Psoas muscle (tissue), 8 donors: ENCODE measurements at places on chromosomes 3 and 15.

DNA sequence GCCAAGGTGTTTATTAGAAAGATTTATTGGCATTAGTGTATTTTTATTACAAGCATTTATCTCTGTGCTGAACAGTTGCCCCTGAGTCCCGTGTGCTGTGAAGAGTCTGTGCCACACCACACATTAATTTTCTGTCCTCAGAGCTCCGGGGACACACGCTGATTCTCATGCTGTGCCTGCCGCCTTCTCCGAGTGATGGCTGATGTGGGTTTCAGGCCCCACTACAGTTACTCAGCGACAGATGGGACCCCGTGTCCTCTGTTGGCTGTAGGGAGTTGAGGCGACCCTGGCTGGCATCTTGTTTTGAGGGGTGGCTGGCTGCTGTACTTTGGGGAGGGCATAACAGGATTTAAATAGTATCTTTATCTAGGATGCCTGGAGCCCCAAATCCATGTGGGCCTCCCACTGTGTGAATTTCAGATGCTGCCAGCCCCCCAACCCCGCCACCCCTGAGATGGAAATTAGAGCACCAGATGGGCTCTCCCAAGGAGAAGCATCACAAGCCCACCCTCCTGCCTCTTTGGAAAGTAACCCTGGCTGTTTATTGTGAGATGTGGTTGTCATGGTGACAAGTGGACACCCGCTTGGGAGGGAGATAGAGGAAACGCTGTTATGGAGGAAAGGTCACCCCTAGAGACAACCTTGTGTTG, 185.6 kb downstream of the APBA2 start:
- DNase-seq = no peak

DNA sequence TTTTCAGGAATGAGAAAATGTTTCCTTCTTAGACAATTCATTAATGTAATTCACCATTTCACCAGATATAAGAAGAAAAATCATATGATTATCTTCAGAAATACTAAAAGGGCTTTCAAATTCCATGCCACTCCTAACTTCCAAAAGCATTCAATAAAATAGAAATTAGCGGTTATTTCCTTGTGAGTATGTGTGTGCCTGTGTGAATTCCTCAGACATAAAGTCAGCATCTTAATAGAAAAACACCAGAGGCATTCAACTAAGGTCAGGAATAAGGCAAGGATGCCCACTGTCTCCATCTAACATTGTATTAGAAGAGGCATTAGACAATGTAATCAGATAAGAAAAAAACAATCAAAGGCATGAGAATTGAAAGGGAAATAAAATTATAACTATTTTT, 88.4 kb downstream of the PLCH1 start:
- DNase-seq = no peak

- DNase-seq = no peak
Observed at GRCh38 chr15:91679447-91679846, 174.1 kb upstream of the SLCO3A1 start.

DNA sequence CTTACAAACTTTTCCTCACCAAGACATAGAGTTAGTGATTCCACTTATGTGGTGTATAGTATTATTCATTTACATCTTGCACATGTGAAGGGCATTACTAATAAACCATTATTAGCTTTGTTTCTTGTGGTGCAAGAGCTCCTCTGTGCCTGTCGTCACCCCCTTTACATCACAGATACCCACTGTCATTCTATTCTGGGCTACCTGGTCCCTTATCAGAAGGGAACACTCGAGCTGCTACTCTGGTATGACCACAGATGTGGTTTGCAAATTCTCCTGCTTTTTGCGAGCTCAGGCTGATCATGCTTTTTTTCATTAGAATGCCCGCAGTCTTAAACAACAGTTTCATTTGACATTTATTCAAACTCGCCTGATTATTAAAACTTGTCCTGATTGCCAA, 13.9 kb upstream of the SENP2 start:
- no peak for DNase-seq

DNA sequence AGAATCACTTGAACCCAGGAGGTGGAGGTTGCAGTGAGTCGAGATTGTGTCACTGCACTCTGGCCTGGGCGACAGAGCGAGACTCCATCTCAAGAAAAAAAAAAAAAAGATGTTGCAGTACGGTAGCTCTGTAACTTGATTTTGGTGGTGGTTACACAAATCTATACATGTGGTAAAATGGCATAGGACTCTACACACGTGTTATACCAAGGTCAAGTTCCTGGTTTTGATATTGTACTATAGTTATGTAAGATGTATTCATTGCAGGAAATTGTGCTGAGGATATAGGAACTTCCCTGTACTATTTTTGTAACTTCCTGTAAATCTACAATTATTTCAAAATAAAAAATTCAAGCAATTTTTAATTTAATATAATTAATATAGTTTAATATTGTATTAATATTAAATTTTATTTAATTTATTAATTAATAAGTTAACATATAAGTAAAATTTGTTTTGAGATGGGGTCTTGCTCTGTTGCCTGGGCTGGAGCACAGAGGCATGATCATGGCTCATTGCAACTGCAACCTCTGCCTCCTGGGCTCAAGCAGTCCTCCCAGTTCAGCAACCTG, 9.9 kb downstream of the MYD88 start:
- DNase-seq = no peak

DNA sequence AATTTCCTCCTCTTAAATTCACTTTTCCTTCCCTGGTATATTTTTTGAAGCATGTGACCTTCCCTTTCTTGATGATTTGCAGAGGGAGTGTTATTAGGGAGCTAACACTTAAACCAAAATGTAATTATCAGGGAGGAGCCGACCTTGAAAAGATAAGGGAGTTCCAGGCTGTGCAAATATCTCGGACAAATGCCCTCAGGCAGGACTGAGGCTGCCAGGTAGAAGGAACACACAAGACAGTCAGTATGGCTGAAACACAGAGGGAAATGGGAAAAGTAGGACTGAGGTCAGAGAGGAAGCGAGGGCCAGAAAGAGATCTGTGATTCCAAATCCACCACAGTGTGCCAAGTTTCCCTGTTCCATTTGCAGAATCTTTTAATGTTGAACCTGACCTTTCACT, 221.0 kb downstream of the CNTN3 start:
- DNase-seq = no peak

DNA sequence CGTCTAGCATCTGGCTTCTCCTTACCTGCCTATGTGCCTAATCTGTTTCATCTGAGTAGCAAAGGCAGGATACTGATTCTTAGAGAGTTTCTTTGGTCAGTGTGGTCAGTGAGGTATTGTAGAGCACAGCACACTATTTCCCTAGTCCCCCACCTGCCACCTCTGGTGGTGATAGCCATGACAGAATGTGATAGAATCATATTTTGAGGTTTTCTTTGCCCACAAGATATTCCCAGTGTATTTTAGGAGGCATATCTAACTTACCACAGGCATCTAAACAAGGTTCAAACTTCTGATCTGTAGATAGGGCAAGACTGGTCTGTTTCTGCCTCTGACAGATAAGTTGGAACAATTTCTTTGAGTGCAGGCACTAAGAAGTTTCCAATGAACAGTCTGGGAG, 188.0 kb downstream of the SOX2 start:
- DNase-seq = no peak

DNA sequence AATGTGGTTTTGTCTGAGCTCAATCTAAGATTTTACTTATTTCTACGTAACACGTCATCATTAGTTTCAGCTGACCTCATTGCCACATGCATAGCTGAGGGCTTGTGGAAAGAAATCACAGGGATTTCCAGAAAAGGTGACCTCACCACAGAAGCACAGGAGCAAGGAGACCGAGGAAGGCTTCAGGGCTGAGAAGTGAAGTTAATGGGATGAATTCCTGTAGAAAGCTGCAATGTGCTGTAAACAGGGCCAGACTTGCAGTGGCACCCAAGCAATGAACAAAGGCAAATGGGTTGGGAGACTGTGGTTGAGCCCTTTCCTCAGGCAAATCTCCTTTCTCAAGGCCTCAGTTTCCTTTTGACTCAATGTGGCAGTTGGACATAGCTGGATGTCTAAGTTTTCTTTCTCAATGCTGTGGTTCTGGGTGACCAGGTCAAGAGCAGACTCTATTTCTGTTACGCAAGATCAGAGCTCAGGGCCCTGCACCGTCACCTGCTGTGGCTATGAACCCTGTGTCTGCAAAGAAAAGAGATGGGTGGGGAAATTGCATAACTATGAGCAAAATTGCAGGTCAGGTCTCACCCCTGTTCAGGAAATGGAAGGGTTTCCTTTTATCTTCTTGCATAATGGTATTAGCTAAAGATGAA, 252.2 kb upstream of the TBL1XR1 start:
- no peak for DNase-seq

GRCh38 chr3:196604548-196604947, 34.9 kb upstream of the NRROS start:
- DNase-seq = no peak

GRCh38 chr3:41026394-41027177, 172.7 kb upstream of the CTNNB1 start:
- peak; percentile 57 for DNase-seq

- no peak for DNase-seq
Observed at GRCh38 chr15:63023351-63023945, 19.1 kb upstream of the TPM1 start.

DNA sequence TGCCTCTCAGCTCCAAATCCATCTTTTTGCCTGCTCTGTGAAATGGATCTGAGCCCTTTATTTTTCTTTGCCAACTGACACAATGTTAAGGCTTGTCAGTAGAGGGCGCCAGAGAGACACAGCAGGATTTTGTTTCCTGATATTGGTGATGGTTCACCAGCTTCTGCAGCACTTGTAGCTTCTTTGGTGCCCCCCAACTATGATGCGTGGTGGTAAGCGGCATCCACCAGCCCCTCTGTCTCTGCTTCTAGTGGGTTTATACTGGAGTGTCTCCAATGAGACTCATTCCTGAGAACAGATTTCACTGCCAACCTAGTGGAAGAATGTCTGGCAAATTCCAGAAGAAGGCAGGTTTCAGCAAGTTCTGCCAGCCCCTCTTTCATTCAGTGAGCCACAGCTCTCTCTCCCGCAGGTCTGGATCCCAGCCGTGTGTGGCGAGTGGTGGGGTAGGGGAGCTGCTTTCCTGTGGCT, 471.9 kb upstream of the FRG2C start:
- DNase-seq = no peak

GRCh38 chr3:129460155-129460554, 20.1 kb downstream of the IFT122 start:
- DNase-seq = no peak

- no peak for DNase-seq
Observed at GRCh38 chr3:133862161-133862560, 33.5 kb downstream of the RAB6B start.

DNA sequence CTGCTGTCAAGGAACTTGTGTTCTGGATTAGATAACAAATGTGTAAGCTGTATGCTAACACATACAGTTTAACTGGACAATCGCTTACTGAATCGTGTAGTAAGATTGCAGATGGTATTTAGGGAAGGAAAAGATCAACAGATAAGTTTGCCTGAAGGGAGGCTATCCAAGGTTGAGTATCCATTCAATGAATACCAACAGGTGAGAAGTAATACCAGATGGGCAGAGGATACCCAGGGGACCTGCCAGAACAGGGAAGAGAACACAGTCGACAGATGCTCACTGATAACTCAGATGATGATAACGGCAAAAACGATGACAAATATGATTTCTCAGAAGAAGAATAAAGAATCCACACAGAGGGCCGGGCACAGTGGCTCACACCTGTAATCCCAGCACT, 3.2 kb upstream of the UACA start:
- DNase-seq = no peak

DNA sequence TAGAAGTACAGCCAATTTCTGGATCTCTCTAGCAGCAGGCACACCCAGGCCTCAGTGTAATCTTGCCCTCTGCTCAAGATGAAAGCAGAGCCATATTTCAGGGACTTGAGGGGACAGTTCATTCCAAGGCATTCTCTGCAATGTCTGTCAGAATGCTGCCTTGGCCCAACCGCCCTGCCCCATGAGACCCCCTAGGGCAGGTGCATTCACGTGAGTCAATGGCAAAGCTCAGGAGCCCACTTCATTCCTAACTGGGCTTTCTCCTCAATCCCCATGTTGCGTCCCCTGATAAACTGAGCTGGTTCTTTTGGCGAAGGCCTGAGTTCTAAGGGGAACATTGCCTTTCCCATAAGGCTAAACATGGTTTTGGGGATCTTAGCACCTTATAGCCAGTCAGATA, 9.5 kb downstream of the SNTN start:
- no peak for DNase-seq

GRCh38 chr3:60742606-60743145, 508.6 kb downstream of the FHIT start:
- DNase-seq = peak; percentile 60

- no peak for DNase-seq
Observed at GRCh38 chr15:99068186-99068585, 36.7 kb upstream of the SYNM start.

DNA sequence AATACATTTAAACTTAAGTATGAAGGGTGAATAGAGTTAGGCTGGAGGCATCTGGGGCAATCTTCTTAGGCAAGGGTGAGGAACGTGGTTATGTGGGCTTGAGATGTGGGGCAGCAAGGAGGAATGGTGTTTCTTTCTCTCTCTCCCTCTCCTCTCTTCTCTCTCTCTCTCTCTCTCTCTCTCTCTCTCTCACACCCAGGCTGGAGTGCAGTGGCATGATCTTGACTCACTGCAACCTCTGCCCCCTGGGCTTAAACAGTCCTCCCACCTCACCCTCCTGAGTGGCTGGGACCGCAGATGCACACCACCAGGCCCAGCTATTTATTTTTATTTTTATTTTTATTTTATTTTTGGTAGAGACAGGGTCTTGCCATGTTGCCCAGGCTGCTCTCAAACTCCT, 4.0 kb upstream of the MGA start:
- DNase-seq = no peak

DNA sequence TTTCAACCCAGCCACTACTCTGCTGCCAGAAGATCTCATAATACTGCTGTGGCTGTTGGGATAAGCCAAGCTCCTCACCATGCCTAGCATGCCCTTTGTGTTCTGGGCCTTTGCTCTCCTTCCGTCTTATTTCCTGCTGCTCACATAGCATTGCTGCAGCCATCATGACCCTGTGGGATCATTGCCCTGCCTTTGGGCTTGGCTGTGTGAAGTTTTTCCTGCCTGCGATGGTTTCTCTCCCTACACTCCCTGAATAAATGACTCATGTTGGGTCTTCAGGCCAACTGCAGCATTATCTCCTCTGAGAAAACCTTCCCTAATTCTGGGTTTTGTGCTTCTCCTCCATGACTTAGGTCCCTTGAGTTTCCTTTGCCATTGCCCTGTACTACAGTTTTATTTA, 20.8 kb upstream of the TRA2B start:
- DNase-seq = no peak

DNA sequence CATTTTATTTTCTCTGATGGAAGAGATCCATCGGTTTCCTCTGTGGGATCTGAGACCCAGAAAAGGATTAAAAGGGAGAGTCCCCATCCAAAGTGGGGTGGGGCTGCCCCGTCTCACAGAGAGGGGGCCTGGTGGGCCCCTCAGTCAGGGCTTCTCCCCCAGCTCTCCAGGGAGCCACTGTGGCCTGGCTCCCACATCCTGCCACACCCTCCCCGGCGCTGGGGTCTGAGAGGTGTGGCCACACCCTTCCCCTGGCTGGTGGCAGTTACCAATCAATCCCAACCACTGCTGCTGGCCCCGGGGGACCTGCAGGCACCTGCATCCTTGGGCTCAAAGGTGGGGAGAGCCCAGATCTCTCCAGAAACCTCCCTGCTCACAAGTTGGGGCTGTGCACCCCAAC, 161.8 kb upstream of the IQSEC1 start:
- DNase-seq = no peak

- DNase-seq = no peak
Observed at GRCh38 chr3:135169651-135170050, 374.6 kb downstream of the EPHB1 start.

GRCh38 chr3:72303926-72304325, 519.0 kb upstream of the PROK2 start:
- no peak for DNase-seq
